Kasumi-1 (cell line): ENCODE measurements at places on chromosomes 11 and 22.

DNA sequence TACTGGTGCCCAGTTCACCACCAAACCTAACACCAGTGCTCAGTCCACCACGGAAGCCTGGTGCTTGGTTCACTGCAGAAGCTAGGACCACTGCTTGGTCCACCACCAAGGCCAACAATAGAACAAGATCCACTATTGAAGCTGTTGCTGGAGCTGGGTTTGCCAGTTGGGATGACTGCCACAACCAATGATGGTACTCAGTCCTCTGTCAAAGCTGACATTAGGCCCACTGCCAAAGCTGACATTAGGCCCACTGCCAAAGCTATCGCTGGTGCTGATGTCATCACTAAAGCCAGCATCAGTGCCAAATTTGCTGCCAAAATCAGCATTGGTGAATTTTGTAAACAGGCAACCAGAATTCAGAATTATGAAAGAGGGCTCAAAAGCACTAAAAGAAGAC, 1850.2 kb upstream of the RAG2 start:
- no peak for DNase-seq

GRCh38 chr11:68160100-68160695, 39.0 kb upstream of the CHKA start:
- no peak for DNase-seq

- no peak for DNase-seq
These were observed 15.5 kb upstream of the RAPSN start for GRCh38 chr11:47464483-47464882.

GRCh38 chr11:118213201-118213600, 11.6 kb downstream of the JAML start:
- no peak for DNase-seq

GRCh38 chr11:55838452-55838851, at the start of gene OR5D16:
Gene OR5D16, plus strand, starts transcription at chr11:55838752. Its CDS starts 0 bp downstream, at chr11:55838752.
- no peak for DNase-seq

DNA sequence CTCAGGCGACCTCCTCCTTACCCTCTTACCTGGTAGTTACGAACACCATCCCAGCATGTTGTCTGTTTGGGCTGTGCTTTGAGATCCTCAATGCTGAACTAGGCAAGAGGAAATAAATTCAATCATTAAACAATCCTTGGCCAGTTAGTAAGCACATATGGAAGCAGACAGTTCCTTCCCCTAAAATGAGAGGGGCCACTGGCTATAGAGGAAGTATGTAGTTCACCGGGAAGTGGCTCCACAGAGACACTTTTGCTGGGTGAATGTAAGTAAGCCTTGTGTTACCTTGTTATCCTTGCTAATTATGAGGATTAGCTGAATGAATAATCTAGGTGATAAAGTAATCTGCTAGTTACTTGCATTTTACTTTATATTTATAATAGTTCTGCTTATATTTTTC, 2.9 kb downstream of the THYN1 start:
- peak; percentile 46 for DNase-seq

DNA sequence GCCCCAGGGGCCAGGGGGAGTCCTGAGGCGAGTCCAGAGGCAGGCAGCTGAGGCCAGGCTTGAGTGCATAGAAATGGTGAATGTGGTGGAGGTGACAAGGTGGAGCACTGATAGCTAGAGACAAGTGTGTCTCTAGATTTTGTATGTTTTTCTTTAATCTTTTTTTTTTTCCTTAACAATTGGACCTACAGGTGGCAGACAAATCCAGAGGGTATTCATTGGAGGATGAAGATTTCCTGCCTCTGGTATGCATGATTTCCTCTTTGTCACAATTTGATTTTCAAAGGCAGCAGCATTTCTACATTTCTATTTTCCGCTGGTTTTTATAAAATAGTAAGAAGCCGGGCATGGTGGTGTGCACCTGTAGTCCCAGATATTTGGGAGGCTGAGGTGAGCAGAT, 47.7 kb upstream of the DKK3 start:
- no peak for DNase-seq

DNA sequence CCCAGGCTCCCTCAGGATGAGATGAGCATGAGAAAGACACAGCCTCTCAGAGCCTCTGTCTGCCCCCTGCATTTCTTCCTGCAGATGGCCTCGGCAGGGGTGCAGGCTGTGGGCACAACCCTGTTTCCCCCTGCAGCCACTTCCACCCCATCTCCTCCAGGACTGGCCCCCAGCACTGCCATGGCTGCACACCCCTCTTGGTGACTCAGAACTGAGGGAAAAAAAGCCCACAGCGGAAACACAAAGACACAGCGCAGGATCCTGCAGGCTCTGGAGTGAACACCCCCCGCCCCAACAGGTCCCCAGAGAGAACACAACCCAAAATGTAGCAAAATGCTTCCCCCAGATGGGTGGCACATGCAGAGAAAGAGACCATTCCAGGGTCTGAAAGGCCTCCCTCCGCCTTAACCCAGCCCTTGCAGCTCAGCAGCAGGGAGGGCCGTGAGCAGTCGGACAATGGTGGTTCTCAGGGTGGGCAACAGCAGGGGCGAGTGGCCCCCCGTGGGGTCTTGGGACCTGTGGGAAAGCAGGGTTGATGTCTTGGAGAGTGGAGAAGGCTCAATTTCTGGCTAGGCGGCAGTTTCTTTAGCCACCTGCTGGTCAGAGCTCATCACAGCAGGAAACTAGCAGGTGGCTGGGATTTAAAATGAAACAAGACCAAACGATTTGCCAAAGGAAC, 8.0 kb downstream of the TUBGCP6 start:
- DNase-seq: peak; percentile 42

DNA sequence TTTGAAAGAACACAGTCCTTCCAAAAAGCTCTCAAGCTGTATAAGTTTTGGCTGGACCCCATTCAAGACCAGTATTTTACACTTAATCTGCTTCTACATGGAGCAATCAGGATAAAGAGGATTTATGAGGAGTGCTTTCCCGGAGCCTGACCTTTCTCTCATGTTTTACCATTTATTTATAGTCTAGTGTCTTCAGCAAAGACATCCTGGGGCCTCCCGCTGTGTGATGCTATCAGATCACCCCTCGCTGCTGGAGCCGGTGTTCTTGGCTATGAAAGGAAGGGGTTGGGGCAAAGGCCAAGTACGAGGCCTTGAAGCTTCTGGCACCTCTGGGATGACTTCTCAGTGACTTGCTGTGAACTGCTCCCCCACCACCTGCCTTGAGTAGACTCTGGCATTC, 189.6 kb downstream of the ADAMTS15 start:
- DNase-seq: no peak

DNA sequence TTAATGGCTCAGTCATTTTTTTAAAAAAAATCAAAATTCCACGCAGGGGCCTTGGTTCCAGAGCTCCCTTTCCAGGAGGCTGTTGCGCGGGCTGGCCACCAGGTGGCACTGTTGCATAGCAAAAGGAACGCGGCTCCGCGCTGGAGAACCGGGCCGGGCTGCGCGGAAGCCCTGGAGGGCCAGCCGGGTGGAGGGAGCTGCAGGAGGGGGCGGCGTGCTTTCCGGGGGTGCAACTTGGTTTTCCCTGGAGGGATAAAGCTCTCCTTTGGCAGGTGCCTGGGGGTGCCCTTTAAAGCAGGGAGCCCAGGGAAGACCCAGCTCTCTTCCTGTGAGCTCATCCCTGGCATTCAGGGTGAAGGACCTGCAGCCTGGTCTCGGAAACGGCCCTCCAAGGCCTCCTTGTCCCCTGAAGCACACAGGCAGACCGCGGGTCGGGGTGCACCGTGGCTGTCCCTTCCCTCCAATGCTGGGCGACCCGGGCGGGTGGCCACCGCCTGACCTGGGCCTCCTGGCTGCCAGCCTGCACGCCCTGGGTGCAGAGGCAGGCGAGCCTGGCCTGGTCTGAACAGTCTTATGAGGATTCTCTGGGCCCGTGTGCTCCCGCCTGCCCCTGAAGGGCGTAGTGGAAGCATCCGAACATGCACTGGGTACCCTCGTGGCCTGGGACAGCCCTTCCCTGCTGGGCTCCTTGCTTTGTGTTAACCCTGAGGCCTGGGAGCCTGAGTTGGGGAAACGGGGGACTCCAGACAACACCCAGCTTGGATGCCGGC, 23.4 kb downstream of the KRTAP5-5 start:
- DNase-seq: peak; percentile 31

DNA sequence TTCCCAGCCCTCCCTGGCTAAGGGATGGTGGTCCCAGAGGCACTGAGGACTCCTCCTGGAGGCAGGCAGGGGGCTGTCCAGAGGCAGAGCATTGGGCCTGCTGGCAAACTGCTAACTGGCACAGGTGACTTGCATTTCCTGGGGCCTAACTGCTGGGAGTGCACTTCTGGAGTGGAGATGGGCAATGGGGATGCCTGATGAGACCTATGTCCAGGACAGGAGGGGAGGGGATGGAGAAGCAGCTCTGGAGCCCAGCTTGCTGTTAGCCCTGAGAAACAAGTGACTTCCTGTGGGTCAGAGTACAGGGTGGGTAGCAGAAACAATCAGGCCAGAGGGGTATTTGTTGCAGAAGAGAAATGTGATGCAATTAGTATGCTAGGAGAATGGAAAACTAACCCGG, 253.2 kb downstream of the ST3GAL4 start:
- no peak for DNase-seq

DNA sequence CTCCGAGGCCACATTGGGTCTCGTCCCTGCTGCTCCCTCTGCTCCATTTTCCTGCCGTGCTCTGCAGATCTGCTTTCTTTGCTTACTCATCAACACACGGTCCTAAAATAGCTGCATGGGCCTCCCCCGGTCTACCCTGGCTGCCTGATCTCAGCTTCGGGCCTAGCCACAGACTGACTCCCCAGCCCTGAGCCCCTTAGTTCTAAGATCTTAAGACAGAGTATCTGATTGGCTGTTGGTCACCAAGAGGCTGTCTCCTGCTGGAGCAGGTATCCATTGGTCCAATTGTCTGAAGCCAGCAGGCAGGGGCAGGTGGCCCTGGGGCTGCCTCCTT, 53.7 kb upstream of the NECTIN1 start:
- DNase-seq: no peak

- no peak for DNase-seq
These were observed 12.9 kb upstream of the CD3E start for GRCh38 chr11:118291477-118292135.
